ENCODE measurements at places on chromosomes 11 and 22. TPM values are rescaled to one million over a fixed set of nuclear protein-coding genes. Genes with fewer than 3 reads are reported as not detected.
A peak's percentile ranks its signal among the peaks of the same experiment; 100 is the strongest.

HARBI1 gene
- total RNA-seq = 6.4 TPM

SNRPD3 gene
- 117 TPM for total RNA-seq

MPPED2 gene
- not detected for total RNA-seq

DNA sequence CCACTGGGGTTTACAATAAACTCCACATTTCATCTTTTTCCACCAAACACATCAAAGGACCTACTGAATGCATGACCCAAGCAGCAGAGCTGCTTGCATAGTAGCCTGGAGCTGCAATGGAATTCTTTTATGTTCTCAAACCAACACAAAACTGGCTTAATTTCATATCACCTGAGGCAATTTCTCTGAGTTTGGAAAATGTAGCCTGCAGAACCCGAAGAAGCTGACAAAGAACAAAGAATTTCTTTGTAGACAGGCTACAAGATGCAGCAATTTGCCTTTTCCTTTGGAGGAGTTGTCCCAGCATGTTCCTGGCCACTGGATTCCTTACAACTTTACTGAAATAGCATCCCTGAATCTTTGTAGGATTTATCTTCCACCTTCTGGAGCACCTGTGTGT, 5.5 kb upstream of the TECTA start:
- H3K4me1 ChIP-seq = peaks cover 2% of the 10 kb centered on the region
- H3K27ac ChIP-seq = no peak overlapping the region
- peaks cover 3% of the 10 kb centered on the region for H3K27me3 ChIP-seq

DNA sequence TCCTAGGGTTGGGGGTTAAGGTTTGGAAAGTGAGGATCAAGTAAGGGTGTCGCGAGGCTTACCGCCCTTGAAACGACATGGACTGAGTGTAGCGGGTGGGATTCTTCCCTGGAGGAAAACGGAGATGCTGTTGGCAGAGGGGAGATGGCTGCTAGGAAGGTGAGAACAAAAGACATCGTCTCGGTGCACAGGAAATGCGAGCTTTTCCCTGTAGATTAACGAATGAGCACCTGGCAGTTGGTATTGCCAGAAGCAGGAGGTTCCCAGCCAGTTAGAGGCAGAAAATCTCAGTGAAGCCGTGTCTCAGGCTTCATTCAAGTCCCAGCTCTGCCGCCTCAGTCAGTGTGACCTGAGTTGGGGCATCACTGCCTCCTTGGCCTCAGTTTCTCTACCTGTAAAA, 1.4 kb upstream of the LHFPL7 start:
- no peak overlapping the region for H3K27ac ChIP-seq
- H3K36me3 ChIP-seq = no peaks in the 10 kb centered on the region
- H3K4me3 ChIP-seq = no peak overlapping the region
- peaks cover 19% of the 10 kb centered on the region for H3K4me1 ChIP-seq
- H3K27me3 ChIP-seq = peaks cover 44% of the 10 kb centered on the region

- DNase-seq = no peak
- H3K27ac ChIP-seq = peak overlapping the region; percentile 48
- H3K4me3 ChIP-seq = no peak overlapping the region
- H3K4me1 ChIP-seq = no peaks in the 10 kb centered on the region
- peaks cover 13% of the 10 kb centered on the region for H3K27me3 ChIP-seq
- no peaks in the 10 kb centered on the region for H3K36me3 ChIP-seq
These were observed 17.5 kb downstream of the ADM start for GRCh38 chr11:10322401-10322800.

DNA sequence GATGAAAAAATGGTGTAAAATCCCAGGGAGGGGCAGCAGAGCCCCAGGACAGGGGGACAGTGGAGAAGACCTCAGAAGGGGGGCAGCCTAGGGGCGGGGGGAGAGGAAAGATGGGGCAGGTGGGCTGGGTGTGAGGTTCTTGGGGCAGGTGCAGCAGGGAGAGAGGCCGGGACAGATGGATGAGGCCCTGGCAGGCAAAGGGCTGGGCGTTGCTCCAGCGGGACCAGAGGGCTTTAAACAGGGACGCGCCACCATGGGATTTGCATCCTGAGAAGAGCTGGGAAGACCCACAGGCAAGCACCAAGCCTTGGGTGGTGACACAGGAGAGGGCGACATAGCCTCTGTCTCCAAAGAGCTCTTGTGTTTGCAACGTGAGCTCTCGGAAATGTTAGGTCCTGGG, 1342.8 kb downstream of the TBC1D22A start:
- H3K27ac ChIP-seq = no peak overlapping the region
- peaks cover 6% of the 10 kb centered on the region for H3K27me3 ChIP-seq
- DNase-seq = no peak
- no peak overlapping the region for H3K4me3 ChIP-seq

DNA sequence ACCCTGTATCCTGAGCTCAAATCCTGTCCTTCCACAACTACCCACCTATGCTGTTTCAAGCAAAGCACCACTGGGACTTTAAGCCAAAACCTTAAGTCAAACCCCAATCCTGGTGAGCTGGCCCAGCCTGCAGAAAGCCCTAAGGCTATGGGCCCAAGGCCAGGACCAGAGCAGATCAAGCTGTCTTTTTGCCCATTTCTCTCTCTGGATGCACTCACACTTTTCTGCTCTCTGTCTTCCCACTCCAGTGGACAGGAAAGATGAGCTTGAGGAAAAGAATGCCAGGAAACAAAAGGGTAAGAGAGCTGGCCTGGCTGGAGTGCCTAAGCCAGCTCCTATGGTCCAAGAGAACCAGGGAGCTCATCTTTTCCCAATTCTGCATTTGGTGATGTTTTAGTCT, 284.3 kb upstream of the ISX start:
- DNase-seq = no peak
- H3K27me3 ChIP-seq = peaks cover 8% of the 10 kb centered on the region
- H3K27ac ChIP-seq = no peak overlapping the region
- H3K36me3 ChIP-seq = peaks cover 5% of the 10 kb centered on the region
- H3K4me3 ChIP-seq = no peak overlapping the region

DNA sequence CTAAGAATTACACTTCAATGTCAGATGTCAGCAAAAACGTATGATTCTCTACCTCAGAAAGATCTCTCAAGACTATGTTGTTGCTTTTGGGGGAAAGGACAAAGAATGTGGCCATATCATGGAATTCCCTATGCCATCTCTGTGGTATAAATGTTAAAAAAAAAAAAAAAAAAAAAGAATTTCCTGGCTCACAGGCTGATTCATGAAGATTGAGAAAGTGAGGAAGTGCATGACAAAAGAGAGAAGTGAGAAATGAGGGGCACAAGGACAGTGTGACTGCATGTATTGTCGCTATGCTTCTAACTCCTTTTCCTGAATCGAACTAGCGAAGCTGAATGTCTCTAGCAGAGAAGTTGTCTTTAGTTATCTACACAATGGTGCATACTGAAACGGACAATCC, 80.6 kb upstream of the CARD18 start:
- H3K4me1 ChIP-seq = no peaks in the 10 kb centered on the region
- DNase-seq = no peak
- H3K4me3 ChIP-seq = no peak overlapping the region

Data from natural killer cell treated with Interleukin-12 subunit alpha and Interleukin-12 subunit beta and Interleukin-15 and Interleukin-18, amount 100 ng/mL, for 72 hours (primary cell).